Muscle of leg (tissue), 16 donors: ENCODE measurements at places on chromosomes 3 and 15.
A peak's percentile ranks its signal among the peaks of the same experiment; 100 is the strongest.

GRCh38 chr3:71487418-71487817 is 96.1 kb downstream of the FOXP1 start:
- DNase-seq, result peak; percentile 66

DNA sequence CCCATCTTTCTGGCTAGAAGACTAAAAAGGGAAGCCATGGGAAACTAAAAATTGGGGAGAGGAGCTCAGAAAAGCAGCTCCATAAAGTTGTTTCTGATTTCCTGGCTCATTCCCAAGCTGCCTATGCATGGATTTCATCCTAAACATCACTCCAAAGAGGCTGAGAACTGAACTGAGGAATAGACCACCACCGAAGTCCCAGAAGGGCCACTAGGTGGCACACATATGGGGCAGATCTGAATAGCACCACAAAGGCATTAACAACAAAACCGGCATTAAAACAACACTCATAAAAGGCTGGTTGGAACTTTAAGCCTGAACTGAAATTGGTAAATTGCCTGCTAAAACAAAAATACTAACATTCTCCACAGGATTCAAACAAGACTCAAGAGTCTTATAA is 106.3 kb downstream of the PLD1 start:
- DNase-seq, result no peak

- DNase-seq, result no peak
These were observed 977.6 kb downstream of the MCTP2 start for GRCh38 chr15:95208988-95209387.

GRCh38 chr3:101643861-101644613 is 32.9 kb downstream of the ZBTB11 start:
- DNase-seq, result no peak

DNA sequence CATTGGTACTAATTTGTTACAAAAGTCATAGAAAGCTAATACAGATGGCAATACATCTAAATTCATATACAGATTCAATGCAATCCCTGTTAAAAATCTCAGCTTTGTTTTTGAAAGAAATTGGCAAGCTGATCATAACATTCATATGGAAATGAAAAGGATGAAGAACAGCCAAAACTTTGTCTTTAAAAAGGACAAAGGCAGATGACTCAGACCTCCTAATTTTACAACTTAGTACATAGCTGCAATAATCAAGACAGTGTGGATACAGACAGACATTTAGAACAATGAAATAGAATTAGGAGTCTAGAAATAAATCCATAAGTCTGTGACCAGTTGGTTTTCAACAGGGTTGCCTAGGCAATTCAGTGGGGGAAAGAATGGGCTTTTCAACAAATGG is 63.3 kb downstream of the AQP9 start:
- peak; percentile 62 for DNase-seq

- no peak for DNase-seq
These were observed 356.8 kb upstream of the NR2F2 start for GRCh38 chr15:95973566-95974256.

GRCh38 chr3:168517249-168518071 is 421.7 kb upstream of the GOLIM4 start:
- DNase-seq, result no peak

- no peak for DNase-seq
These were observed 8.2 kb upstream of the KLF13 start for GRCh38 chr15:31318429-31318828.
